Kidney epithelial cell (primary cell): ENCODE measurements at places on chromosomes 16 and 17.

- DNase-seq, result no peak
These were observed 28.8 kb downstream of the NGFR start for GRCh38 chr17:49523706-49524472.

DNA sequence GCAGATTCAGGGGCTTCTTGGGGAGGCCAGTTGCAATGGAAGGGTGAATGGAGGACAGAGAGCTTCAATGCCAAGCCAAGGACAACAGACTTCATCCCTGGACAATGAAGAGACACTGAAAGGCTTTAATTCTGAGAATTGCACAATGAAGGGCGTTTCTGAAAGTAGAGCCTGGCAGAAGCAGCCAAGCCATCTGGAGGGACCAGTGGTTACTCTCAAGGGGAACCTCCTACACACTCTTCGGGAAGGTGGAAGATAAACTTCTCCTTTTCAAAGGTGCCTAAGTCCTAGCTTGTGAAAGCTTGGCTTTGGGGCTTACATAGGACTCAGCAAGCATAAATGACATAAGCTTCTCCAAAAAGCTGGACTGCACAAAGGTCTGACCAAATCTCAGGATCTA lies 6.2 kb upstream of the CES1 start:
- no peak for DNase-seq

DNA sequence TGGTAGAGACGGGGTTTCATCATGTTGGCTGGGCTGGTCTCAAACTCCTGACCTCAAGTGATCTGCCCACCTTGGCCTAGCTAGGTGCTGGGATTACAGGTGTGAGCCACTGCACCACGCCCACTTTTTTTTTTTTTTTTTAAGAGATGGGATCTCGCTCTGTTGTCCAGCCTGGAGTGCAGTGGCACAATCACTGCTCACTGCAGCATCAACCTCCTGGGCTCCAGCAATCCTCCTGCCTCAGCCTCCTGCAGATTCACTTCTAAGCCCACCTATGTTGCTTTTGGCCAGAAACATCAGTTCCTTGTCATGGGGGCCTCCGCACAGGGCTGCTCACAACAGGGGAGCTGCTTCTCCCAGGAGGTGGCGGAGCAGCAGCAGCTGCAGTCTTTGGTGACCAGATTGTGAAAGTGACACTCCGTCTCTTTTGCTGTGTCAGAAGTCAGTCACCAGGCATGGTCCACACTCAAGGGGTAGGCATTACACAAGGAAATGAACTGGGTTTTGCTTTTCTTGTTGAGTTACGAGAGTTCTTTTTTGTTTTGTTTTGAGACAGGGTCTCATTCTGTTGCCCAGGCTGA lies 4.5 kb upstream of the NME4 start:
- no peak for DNase-seq

GRCh38 chr17:61815863-61816503 lies 47.3 kb downstream of the BRIP1 start:
- DNase-seq, result no peak

DNA sequence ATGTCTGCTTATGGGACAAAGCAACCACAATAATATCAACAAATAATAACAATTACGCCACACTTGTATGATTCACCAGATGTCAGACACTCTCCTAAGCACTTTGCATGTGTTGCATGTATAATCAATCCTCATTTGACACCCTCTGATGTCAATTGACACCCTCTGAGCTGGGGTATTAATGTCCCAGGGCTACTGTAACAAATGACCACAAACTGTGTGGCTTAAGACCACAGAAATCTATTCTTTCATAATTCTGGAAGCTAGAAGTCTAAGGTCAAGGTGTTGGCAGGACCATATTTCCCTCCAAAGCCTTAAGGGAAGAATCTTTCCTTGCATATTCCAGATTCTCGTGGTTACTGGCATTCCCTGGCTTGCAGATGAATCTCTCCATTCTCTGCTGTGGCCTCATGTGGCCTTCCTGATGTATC lies 112.7 kb downstream of the NPIPB5 start:
- DNase-seq, result peak; percentile 10

GRCh38 chr16:4245077-4245791 lies 3.4 kb upstream of the SRL start:
- DNase-seq, result no peak

GRCh38 chr16:47492428-47493377 lies 31.6 kb downstream of the PHKB start:
- no peak for DNase-seq

DNA sequence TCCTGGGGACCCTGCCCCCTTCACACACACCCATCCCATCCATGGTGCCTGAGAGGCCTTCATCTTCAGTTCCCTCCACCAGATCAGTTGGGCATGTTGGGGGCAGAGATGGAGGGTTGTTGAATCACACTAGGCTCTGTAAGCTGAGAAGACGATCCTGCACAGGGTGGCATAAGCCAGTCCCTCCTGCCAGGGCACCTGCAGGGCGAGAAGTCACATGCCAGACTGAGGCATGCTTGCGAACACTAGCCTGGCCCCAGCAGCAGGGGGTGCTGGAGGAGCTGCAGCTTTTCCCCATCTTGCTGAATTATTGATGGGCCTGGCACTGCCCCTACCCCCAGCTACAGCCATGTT lies 6.1 kb upstream of the TBX2 start:
- no peak for DNase-seq

DNA sequence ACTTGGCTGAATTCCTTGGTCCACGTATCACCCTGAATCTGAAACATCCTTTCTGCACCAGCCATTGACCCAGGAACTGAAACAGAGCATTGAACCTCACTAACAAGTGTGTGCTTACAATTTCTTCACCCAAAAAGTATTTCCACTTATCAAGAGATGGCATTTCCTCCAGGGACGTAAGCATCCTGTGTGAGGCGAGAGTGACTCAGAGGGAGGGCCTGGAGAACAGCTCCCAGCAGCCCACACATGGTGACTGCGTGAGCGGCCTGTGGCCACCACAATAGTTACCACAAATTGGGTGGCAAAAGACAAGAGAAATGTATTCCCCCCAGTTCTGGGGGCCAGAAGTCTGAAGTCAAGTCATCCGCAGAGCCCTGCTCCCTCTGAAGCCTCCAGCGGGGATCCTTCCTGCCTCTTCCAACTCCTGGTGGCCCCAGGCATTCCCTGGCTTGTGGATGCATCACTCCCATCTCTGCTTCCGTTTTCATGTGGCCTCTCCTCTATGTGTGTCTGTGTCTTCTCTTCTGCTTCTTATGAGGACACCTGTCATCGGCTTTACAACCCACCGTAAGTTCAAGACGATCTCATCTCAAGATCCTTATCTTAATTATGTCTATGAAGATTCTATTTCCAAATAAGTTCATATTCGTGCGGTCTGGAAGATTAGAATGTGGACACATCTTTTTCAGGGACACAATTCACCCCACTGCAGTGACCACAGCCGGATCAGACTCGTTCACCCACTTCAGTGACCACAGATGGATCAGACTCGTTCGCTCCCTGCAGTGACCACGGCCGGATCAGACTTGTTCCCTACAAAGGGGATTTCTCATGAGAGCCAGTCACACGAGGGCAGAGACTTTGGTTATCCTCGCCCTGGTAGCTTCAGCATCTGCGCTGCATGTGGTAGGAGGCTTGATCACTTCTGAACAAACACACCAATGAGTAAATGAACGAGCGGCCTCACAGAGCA lies 122.6 kb upstream of the FOXF1 start:
- DNase-seq, result peak; percentile 38

DNA sequence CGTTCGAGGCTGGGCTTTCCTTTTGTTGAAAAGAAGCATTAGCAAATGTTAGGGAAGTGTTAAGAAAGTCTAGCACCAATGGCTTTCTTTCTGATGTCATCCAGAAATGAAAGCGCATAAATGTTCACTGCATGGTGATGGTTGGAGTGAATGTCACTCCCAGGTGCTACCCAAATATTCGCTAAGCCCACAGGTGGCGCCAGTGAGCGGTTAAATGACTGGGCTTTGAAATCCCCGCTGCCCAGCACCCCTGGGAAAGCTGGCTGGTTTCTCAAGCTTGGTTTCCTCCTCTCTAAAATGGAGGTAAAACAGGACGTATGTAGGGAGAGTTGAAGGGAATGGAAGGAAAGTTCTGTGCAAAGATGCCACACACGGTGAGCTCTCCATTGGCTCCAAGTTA lies 104.4 kb downstream of the IRX5 start:
- DNase-seq, result no peak

DNA sequence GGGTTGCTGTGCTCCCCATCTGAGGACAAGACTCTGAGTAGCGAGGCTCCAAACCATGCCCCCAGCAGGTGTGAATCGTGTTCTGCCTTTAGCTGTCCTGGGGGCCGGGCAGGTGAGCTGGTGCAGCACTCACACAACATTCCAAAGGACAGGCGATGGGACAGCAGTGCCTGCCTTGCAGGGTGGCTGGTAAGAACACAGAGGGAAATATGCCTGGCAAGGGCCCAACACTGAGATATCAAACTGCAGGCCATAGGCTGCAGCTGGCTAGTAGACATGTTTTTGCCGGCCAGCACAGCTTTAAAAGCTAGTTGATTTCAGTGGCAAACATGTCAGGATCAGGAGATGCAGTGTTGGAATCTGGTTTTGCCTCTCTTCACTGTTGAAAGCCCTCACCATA lies 23.6 kb downstream of the CLEC16A start:
- no peak for DNase-seq

GRCh38 chr16:76941113-76941512 lies 249.9 kb upstream of the MON1B start:
- no peak for DNase-seq

DNA sequence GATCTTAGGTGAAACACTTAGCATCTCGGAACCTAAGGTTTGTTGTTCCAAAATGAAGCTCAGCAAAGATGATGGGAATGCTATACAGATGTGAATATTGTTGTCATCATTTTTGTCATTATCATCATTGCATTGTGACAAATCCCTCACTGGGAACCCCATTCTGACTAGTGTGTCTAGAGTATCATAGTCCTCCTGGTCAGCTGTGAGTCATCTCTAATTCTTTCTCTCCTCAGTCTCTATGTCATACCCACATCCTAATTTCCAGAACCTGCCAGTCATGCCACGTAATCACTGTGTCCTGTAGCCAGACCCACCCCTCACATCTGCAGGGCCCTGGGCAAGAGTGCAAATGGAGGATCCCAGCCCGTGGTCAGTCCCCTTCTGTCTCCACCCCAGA lies 60.5 kb upstream of the CLEC3A start:
- DNase-seq, result no peak

- DNase-seq, result no peak
These were observed 165.1 kb downstream of the CHD9 start for GRCh38 chr16:53219795-53220454.

GRCh38 chr17:81396722-81397313 lies 1.6 kb downstream of the BAHCC1 start:
- DNase-seq, result no peak

DNA sequence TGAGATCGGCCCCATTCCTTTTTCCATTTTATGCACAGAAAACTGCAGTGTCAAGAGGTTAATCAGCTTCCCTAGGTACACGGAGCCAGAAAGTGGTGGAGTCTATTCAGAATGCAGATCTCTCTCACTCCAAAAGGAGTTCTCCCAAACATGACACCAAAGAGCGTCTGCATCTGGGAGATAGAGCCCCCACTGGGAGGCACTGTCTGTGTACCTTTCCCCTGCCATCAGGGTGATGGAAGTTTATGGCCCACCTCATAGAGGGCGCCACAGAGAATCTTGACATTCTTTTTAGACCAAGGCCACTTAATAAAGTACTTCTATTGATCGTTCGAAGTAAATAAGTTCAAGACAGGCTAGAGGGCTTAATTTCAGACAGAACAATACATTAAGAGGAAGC lies 493.7 kb upstream of the ERCC4 start:
- no peak for DNase-seq

DNA sequence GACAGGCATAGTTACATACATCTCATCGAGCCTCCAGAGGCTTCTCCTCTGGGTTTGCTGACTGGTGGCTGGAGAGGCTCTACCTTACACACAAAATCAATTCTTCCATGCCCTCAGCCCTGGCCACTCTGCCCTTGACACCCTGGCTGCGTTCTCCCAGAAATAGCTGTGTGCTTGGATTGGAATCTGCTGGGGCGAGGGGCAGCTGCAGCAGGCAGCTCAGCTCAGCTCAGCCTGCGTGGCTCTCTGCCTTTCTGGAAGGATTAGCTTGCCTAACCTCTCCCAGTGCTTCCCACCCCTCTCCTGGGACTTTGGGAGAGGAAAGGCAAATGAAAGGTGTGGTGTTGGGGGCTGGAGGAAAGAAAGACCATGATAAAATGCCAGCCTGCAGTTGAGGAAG lies 216.1 kb downstream of the ENGASE start:
- no peak for DNase-seq

- no peak for DNase-seq
These were observed 92.3 kb downstream of the C16orf78 start for GRCh38 chr16:49465661-49466528.

DNA sequence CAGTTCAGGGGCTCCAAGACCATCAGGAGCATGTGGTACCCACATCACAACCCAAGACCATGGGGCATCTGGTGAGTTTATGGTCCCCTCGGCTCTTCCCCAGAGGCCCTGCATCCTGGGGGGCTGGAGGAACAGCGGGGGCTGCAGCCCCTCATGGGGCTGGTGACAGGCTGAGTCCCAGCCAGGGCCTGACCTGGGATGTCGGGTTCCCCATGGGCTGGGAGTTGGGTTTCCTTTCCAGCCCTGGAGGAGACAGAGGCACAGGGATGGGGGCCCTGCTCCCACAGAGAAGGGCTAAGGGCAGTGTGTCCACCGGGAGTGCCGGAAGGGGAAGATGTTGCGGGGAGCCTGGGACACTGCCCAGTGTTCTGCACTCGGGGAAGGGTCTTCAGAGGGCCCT lies 82.4 kb downstream of the GOSR1 start:
- no peak for DNase-seq

DNA sequence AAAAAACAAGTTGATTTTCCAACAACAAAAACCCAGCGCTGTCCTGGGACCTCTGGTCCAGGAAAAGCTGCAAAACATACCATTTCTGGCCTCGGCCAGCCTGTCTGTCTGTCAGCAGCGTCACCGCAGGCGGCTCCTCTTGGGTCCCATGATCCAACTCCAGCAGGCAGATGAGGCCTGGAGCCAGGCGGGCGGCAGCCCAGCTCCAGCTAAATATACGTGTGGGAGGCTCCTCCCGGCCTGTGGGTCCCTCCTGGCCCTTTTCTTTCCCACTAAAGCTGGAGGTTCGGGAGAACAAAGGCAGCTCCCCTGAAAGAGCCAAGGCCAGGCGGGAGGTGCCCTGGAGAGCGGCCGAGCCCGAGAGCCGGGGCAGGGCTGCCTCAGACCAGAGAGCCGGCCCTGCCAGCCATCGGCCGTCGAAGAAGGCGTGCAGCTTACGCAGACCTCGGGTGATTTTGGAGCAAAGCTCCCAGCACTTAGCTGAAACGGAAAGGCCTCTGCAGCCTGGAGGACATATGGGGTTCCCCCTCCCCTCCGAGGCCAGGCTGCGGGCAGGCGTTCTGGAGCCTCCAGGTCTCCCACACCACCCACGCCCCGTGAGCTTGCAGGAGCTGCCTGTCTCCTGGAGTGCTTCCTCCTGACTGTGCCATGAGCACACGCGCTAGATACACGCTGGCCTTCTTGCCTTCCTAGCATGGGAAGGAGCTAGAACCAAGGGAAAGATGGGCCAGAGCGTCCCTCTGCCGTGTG lies 19.9 kb upstream of the JPH3 start:
- DNase-seq, result no peak

DNA sequence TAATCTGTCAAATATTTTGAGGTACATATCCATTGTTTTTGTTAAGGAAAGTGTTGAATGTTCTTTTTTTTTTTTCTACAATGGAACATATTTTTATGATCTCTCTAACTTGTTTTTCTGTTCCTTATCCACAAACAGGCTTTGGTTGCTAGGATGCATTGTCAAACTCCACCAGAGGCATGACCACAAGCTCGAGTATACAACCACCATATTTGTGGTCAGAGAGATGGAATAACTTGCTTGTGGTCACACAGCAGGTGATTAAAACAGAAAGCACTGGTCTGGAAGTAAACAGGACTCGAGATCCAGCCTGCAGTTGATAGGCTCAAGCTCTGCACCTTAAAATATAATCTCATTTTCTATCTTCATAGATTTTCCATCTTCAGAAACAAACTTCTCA lies 105.8 kb upstream of the ADAMTS18 start:
- peak; percentile 51 for DNase-seq
